Stimulated activated CD4-positive, alpha-beta T cell treated with anti-CD3 and anti-CD28 coated beads, TNF-alpha, amount 100 ng/mL, for 4 hours (primary cell): ENCODE measurements at places on chromosomes 13 and 19.

DNA sequence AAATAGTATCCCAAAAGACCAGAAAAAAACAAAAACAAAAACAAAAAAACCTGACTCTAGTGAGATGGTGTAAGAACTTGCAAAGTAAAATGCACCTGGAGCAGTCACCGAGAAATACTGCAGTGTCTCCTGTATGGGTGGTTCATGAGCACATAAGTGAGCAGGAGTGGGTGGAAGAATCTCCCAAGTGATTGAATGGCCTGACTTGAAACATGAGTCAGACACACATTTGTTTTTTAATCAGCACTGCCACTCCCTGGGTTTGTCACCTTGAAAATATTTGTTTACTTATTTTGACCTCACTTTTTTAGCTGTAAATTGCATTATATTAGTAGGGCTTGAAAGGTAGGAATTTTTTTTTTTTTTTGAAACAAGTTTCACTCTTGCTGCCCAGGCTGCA lies 2.0 kb downstream of the ZNF431 start:
- no peak for DNase-seq

DNA sequence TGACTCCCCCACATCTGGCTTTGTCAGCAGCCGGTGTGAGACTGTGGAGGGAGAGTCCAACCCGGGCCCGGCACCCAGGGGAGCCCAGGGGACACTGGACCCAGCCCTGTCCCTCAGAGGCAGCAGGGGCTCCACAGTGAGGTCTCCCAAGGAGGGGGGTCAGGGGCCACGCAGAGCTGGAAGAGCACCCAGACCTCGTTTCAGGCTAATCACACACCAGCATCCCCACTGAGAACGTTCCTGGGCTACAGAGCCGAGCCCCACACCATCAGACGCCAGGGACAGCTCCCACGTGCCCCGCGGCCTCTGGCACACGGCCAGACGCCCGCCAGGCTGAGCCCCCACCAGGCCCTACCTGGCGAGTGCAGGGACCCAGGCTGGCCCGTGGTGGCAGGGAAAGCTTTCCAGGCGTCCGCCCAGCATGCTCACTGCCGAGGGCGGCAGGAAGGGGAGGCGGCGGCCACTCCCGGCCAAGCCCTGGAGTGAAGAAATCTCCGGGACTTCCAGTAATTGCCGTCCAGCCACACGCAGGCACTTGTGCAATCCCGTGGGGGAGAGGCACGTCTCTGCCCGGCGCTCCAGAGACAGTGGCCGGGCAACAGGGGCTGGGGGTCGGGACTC lies 19.2 kb downstream of the SBNO2 start:
- no peak for DNase-seq

GRCh38 chr19:7597689-7598088 lies 2.0 kb downstream of the CAMSAP3 start:
- DNase-seq = no peak

DNA sequence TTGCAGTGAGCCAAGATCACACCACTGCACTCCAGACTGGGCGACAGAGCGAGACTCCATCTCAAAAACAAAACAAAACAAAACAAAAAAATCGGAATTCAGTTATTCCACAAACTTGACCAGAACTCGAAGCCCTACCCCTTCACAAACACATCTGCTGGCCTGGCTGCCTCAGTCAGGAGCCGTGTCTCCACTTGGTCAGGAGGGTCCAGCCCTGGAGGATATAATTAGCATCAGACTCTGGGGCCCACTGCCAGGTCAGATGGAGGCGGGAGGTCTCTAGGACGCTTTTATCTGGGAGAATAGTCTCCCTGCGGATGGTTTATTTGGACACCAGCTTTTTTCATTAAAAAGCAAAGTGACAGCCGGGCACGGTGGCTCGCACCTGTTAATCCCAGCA lies 8.0 kb downstream of the ELL start:
- DNase-seq = no peak

DNA sequence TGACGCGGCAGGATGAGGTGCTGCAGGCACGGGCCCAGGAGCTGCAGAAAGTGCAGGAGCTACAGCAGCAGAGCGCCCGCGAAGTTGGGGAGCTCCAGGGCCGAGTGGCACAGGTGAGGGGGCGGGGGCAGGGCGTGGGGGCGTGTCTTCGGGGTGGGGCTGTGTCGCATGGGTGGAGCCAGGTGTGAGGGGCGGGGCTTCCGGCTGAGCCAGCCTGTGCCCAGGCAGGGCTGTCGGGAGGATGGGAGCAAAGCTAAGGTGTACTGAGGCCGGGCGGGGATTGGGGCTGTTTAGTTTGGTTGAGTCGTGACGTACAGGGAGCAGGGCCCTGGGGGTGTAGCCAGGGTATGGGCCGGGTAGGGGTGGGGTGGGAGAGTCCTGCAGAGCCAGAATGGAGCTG lies 62.3 kb downstream of the KCNC3 start:
- DNase-seq = no peak

DNA sequence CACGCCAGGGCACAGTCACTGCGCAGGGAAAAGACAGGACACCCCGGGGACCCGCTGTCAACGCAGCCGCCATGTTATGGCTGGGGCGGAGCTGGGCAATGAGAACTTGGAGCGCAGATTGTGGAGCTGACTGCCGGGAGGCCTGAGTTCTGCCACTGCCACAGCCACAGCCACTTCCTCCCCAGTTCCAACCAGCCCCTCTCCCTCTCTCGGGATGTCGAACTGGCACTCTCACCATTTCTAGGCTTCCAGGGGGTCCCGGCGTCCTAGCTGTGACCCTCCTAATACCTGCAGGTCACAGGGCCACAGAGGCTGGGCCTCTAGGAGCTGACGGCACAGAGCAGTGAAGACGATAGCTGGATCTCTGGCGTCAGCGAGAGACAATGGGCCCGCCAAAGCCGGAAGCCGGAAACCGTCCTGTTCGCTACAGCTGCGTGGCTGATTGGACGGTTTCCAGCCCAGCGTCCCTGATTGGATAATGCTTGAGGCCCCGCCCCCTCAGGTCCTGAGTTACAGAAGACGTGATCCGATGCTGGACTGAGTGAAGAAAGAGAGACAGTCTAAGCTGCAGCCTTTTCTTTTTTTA lies at the start of gene ZNF506:
ZNF506 (minus strand) TSS at position 385 of the 586 bp plus-strand sequence; CDS start at position 238, 147 bp downstream.
- DNase-seq = peak; percentile 93

GRCh38 chr13:99412856-99413255 lies 88.4 kb upstream of the TM9SF2 start:
- DNase-seq = no peak

- no peak for DNase-seq
Observed at GRCh38 chr19:6718741-6719539, 1.5 kb downstream of the C3 start.

DNA sequence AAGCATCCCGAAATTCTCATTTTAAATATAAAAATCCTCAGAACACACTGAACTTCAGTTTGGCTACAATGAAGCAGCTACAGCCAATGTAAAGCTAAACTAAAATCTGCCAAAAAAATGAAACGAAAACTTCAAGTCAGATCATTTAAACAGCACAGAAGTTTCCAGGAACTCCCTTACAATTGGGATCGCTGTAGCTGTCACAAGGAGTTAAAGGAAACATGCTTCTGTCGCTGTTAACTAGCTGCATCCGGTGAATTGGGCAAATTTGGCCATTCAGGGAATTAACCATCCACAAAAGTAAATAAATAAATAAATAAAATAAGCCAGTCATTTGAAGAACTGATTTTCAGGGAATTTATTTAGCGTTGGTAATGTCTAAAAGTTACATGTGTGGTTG lies 77.0 kb upstream of the PEG3 start:
- DNase-seq = no peak

- no peak for DNase-seq
Observed at GRCh38 chr13:42847891-42848663, 66.7 kb downstream of the FAM216B start.

DNA sequence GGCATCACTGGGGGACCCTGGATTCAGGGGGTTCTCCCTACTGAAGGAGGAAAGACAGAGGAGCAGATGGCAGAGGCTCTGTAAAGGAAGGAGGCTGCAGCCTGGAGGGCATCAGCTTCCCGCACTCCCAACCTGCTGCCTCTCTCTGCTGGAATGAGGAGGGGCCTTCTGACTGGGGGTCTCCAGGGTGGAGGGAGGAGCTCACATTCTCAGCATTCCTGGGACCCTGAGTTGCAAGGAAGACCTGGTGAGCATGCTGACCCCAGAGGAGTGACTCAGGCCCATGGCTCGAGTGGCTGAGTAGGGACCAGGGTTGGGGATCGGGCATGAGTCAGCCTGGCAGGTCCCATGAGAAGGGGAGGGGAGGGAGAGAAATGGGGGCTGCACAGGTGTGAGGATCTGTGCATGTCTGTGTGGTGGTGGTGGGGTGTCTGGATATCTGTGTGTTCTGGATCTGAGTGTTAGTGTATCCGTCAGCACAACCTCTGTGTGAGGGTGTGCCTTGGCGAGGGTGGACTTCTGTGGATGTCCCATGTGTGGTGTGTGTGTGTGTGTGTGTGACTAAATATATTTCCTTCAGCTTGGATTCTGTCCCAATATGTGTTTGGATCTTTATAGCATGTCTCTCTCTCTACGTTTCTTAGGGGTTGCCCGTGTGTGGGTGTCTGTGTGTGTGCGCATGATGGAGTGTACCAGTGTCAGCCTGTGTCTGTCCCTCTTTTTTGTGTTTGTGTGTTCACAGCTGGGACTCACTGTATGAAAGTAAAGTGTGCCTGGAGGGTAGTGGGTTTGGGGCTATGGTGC lies 4.6 kb downstream of the AXL start:
- no peak for DNase-seq

DNA sequence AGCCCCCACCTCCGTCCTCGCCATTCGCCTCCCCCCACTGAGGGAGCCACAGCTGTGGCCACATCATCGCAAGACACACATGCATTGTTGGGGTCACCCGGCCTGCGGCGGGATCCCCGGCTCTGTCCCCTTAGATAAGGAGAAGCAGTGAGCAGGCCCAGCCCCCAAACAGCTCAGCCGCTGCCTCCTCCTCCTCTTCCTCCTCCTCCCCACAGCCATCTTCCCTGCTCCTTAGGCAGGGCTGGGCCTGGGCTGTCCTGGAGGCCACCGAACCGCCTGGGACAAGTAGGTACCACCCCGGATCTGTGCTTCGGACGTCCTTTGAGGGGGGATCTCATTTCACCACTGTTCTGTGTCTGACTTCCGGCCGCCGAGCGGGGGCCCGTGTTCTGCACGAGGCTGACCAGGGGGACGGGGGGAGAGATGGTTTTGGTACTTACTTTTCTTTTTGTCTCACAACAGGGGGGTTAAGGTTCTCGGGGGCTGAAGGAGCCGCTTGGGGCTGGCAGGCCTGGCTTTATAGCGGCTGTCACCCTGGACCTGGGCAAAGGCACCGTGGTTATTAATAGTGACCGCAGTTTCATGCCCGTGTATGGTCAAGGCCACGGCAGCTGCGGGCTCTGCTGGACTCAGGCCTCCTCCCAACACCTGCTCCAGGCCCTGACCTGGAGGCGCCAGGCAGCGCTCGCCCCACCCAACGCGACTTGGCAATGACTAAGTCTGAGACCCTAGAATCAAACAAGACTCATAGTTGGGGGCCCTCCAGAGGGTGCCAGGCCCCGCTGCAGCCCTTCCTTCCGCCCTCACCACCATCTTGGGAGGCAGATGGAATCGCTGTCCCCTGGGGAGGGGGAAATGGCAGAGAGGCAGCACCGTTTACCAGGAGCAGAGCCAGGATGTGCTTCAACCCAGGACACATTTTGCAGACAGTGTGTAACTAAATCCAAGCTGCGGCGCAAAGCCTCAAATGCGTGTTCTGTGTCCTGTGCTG lies 18.3 kb downstream of the NMRK2 start:
- no peak for DNase-seq

DNA sequence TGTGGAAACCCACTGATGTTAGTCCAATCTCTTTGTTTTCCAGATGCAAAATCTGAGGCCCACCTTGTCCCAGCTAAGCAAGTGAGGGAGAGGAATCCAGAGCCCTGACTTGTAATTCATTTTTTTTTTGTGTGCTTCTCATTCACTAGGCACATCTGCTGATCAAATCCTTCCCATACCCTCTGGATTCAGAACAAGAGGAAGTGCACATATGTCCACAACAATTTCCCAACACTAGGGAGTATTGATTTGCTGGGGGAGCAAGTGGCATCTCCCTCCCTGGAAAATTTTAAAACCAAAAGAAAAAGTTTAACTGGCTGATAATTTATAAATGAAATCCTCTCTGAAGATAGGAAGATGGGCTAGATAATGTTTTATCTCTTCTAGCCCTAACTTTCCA lies 94.6 kb upstream of the RFC3 start:
- no peak for DNase-seq

GRCh38 chr19:10644260-10645007 lies 9.7 kb upstream of the ILF3 start:
- peak; percentile 78 for DNase-seq

GRCh38 chr19:38742296-38742695 lies 2.0 kb downstream of the CAPN12 start:
- no peak for DNase-seq

DNA sequence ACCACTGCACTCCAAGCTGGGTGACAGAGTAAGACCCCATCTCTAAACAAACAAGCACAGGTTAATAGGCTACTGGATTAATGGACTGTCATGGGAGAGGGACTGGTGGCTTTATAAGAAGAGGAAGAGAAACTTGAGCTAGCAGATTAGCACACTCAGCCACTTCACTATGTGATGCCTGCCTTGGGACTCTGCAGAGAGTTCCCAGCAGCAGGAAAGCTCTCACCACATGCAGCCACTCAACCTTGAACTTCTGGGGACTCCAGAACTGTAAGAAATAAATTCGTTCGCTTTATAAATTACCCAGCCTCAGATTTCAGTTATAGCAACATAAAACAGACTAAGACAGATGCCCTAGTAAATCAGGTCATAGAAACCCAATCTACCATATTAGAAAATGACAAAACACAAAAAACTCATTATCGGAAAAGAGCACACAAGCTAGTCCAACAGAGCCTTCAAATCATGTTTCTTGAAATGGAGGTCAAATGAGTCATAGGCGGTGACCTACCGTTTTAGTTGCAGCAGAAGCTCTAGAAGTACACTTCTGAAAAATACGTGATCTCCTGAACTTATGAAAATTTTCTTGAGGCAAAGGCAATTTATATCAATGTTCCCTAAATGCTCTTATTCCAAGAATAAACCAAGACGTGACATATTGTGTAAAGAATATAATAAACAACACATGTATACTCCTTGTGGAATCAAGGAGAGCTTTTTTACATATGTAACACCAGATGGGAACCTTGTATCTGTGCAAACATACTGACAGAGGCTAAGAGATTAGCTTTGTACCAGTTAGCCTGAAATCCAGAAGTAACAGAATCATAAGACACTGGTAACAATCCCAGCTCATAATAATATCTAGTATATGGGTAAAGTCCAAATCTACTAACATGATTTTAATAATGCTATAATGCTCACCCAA lies 340.9 kb upstream of the SGCG start:
- no peak for DNase-seq

DNA sequence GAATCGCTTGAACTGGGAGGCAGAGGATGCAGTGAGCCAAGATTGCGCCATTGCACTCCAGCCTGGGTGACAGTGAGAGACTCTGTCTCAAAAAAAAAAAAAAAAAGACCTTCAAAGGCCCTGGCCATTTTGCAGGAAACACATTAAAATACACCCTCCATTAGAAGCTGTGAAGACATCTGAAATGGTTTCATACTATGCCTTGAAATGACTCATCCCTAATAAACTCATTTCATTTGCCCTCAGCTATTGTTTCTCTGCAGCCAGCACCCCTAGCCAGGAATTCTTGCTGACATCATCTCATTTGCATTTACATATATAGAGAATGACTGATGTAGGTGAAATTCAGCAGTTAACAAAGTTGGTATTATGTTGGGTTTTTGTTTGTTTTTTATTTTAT lies 8.7 kb downstream of the EML2 start:
- DNase-seq = no peak

- no peak for DNase-seq
Observed at GRCh38 chr13:111969551-111970135, 97.3 kb upstream of the SOX1 start.

GRCh38 chr19:51566489-51567100 lies 4.5 kb upstream of the ZNF175 start:
- DNase-seq = no peak
